NB4 (cell line): ENCODE measurements at places on chromosomes 12 and 14.

- DNase-seq, result no peak
Measured at GRCh38 chr12:53589423-53589822, 36.8 kb downstream of the ATF7 start.

DNA sequence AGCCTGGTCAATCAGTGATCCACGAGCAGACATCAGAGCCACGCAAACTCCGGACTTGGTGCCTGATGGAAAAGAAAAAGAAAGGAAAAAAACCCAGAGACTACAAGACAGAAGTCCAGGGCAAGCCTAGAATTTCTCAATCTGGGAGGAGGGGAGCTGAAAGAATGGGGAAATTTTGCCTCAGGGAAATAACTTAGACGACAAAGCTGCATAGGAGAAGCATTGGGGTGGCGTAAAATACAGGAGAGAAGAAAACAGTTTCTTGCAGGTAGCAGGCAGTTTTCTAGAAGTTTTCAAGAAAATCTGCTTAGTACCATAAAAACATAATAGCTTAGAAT is 2.6 kb upstream of the SLC11A2 start:
- DNase-seq, result no peak

DNA sequence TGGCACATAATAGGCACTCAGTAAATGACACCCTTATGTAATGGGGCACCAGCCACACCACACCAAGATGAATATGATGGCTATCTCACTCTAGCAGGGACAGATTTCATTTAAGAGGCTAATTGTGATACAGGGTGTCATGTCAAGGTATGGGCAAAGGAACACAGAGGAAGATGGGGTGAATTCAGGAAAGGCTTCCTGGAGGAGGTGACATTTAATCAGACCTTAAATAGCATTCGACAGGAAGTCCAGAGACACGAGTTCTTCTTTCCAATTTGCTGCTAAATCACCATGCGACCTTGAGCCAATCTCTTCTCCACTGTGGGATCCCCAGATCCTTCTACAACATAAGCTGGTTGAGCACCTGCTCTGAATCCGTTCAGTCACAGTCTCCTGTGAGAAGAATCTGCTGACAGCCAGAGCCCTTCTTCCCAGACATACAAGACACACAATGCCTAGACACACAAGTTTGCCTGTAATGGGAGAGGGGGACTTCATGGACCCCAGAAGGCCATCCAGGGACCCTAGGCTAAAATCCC is 1.5 kb upstream of the DTX1 start:
- no peak for DNase-seq

GRCh38 chr12:97112136-97112535 is 205.1 kb downstream of the NEDD1 start:
- DNase-seq, result no peak

- DNase-seq, result no peak
Measured at GRCh38 chr14:90424075-90424474, 27.2 kb downstream of the CALM1 start.

GRCh38 chr14:57831981-57832380 is 33.9 kb downstream of the SLC35F4 start:
- DNase-seq, result peak; percentile 42

DNA sequence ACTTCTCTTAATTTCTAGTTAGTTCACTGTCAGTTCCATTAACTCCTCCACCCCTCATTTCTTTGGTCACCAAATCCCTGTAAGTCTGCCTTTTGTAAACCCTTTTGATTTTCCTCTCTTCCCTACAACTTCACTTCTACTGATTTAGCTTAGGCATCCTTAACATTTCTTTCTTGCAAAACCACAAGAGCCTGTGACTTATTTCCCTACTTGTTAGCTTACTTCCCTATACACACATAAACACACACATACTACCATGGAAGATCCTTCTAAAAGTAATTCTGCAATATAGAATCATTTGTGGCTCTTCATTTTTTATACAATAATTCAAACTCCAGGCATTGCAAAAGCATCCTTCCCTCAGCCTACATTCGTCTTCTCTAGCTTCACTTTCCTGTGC is 494.3 kb upstream of the USP15 start:
- DNase-seq, result no peak

DNA sequence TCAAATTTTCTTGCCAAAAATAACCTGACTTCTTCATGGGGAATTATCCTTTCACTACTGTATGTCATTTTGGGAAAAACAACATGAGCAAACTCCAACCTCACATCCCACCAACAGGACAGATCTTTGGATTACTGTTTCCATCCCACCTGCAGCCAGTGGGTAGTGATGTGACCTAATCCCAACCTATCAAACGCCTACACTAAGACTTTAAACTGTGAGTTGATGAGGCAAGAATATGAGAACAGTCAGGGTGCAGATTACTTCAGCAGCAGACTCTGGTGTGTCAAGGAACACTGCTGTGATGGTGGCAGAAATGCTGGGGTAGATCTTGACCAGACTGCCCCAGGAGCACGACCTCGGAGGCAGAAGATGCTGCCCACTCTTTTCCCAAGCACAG is 293.2 kb downstream of the DUSP6 start:
- no peak for DNase-seq

DNA sequence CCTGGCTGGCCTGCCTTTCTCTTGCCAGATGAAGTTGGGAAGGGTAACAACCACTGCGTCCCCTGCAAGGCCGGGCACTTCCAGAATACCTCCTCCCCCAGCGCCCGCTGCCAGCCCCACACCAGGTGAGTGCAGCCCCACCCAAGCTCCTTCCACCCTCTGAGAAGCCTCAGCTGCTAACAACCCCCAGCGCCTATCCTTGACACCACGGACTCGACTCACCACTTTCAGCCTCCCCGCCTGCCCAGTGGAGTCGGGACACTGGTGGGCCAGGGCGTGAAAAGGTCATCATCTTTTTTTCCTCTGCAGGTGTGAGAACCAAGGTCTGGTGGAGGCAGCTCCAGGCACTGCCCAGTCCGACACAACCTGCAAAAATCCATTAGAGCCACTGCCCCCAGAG is 2.1 kb downstream of the LTBR start:
- no peak for DNase-seq

GRCh38 chr12:44000309-44000952 is 164.6 kb downstream of the TMEM117 start:
- peak; percentile 64 for DNase-seq

DNA sequence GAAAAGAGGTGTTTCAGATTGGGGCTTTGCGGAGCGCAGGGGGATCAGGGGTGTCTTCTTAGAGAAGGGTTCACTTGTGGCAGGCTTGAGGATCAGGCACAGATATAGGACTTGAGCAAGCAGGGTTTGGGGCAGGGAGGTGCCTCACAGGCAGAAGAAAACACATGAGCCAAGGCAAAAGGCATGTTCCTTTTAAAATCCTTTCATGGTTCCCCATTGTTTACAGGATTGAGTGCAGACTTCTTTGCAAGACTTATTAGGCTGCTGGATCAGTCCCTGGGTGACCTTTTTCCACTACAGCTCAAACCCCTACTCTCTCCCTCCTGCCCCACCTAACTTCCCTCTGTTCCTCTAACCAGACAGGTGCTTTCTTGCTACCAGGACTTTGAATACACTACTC is 19.7 kb downstream of the HSPB8 start:
- DNase-seq, result no peak

DNA sequence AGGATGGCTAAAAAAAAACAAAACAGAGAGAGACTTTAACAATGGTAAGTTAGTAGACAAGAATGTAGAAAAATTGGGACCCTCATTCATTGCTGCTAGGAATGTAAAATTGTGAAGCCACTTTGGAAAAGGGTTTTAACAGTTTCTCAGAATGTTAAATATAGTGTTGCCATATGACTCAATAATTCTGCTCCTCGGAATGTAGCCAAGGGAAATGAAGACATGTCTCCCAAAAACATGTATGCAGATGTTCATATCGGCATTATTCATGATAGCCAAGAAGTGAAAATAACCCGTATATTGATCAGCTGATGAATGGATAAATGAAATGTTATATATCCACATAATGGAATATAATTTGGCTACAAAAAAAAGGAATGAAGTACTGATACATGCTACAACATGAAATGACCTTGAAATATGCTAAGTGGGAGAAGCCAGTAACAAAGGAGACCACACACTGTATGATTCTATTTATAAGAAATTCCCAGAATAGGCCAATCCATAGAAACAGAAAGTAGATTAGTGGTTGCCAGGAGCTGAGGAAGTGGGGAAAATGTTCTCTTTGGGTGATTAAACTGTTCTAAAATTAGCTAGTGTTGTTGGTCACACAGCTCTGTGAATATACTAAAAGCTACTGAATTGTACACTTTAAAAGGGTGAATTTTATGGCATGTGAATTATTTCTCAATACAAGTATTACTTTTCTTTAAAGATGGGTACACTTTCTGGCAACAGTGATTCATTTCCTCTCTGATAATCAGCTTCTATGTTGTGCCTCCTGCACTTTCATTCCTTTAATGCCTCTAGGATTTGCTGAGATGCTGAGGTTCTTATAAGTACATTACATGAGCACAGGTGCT is 132.5 kb downstream of the DAAM1 start:
- no peak for DNase-seq

- DNase-seq, result no peak
Measured at GRCh38 chr12:132319991-132320570, 9.3 kb downstream of the GALNT9 start.

GRCh38 chr12:93297032-93297431 is 80.7 kb upstream of the NUDT4 start:
- no peak for DNase-seq

DNA sequence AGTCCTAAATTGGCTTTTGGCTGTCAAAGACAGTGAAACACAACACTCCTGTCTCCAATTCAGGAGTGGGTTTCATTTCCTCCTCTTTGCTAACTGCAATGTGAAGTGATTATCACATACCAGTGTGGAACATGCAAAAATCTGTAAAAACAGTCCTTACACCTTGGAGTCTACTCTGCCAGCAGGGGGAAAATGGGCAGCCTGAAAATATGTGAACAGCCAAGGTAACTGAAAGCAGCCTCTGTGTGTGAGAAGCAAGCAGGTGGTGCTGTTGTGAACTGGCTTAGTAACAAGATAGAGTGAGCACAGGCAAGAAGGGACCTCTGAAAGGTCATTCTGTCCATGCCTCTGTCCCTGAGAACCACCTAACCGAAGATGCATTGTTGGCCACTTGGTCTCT is 6.0 kb downstream of the PRMT8 start:
- DNase-seq, result no peak

- no peak for DNase-seq
Measured at GRCh38 chr14:99066378-99066777, 205.6 kb downstream of the BCL11B start.

DNA sequence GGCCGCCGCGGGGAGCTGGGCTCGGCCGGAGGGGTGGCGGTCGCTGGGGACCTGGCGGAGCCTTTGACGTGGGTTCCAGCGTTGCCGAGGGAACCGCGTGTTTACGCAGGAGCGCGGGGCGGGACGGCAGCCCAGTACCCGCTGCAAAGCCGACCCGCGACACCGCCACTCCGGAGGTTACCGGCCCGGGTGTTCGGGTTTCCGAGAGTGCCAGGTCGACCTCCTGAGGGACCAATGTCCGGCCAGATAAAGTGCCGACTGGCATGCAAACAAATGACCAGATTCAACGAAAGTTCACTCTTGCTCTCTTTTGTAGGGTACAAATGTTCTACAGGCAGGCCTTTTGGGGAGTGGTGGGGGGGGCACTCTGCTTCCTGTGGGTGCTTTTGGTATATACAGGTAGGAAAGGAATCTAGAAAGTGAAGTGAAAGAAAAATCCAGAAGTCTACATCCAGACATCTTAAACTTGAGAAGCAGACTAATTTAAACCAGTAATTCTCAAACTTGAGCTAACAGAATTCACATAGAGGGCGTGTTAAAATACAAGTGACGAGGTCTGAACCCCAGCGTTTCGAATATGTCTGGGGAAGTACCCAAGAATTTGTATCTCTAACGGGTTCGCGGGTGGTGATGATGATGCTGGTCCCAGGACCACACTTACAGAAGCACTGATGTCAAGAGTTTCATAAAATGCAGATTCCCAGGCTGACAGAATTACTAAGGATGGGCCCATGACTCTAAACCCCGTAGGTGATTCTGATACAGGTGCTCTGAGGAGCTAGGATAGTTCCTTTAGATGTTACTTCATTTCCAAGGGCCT is at the start of gene GPR135:
TSS of gene GPR135 (minus strand) at position 65 of the 820 bp plus-strand sequence. CDS start 154 bp downstream, outside the sequence.
- no peak for DNase-seq

DNA sequence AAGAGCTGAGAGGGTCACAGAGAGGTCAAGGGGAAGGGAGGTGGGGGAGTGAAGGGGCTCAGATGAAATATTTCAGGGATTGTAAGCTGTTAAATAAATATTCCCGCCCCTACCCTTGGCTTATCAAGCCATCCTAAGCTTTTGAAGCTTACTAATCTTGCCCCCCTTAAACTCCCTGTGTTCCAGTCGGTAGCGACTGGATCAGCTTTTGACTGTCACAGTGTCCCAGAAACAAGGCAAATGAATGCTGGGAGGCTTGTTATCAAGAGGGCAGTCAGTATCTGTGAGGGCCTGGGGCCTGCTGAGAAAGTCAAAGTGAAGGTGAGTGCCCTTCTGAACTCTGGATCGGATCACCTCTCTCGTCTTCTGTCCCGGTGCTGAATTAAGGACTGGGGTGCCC is 128.1 kb downstream of the DACT1 start:
- no peak for DNase-seq

- no peak for DNase-seq
Measured at GRCh38 chr12:90366286-90366685, 588.7 kb downstream of the CCER1 start.

DNA sequence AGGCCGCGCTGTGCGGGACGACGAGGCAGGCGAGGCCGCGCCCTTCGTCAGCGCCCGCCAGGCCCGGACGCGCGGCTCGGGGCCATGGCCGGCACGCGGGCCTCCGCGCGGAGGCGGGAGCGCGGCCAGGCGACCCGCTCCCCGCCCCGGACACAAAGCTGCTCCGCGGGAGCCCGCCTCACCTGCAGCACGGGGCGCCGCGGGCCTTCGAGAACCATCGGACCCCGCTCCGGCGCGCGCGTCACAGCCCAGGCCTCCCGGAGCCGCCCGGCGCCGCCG is 342 bp downstream of the DICER1 start:
- DNase-seq, result no peak

- no peak for DNase-seq
Measured at GRCh38 chr14:96838449-96838848, 41.3 kb downstream of the VRK1 start.

- DNase-seq, result no peak
Measured at GRCh38 chr14:95480887-95481226, 35.6 kb downstream of the SYNE3 start.

DNA sequence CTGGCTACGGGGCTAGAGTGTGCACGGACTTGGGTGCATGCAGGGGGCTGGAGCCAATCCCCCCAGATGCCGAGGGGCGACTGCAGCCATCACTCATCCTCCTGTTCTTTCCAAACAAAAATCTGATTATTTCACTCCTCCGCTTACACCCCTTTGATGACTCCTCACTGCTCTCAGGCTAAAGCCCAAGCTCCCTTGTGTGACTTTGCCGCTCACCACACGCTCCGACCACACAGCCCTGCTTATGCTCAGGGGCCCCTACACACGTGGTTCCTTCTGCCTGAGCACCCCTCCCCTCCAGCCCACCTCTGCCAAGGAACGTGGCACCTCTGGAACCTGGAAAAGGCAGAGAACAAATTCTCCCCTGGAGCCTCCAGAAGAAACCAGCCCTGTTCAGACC is 13.7 kb downstream of the CHFR start:
- DNase-seq, result no peak

- DNase-seq, result no peak
Measured at GRCh38 chr14:85336817-85337216, 193.1 kb upstream of the FLRT2 start.

GRCh38 chr12:13368431-13368830 is 171.9 kb downstream of the EMP1 start:
- DNase-seq, result no peak
